ENCODE measurements at places on chromosomes 12 and 14.
A peak's percentile ranks its signal among the peaks of the same experiment; 100 is the strongest.

DNA sequence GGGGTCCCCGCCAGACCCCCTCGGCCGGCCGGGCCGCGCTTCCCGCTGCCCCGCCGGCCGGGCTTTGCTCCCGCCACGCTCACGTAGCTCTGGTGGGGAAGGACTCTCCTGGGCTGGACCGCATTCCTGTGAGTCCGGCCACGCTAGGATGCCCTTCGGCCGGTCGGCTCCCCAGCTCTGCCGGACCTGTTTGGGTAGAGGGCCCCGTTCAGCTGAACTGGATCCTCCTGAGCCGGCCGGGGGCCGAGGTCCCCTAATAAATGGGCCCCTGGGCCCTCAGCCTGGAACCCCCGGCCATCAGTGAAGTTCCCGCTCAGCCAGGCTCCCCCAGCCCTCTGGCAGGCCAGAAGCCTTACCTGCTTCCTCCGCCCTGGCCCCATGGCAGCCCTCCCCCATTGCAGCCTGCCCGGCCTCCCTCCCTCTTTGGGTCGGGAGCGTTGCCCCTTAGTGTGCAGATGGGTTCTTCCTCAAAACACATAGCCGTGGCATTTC lies 593 bp downstream of the UNC119B start:
- DNase-seq = peak; percentile 31

GRCh38 chr12:101564912-101565311 lies 29.9 kb upstream of the MYBPC1 start:
- DNase-seq = peak; percentile 50

DNA sequence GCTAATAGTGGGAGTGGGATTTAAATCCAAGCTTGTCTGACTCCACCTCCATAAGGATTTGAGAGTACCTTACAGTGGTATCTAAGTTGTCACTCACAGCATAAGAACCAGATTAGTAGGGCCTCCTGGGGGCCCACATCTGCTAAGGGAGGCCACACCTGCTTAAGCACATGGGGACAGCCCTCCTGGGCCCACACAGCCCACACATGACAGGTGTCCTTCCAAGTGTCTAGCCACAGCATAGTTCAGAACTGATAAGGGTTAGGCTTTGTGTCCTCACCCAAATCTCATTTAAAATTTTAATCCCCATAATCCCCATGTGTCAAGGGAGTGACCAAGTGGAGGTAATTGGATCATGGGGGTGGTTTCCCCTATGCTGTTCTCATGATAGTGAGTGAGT lies 186.0 kb upstream of the HMGA2 start:
- no peak for DNase-seq

GRCh38 chr12:132490422-132491137 lies 629 bp downstream of the FBRSL1 start:
- peak; percentile 29 for DNase-seq

DNA sequence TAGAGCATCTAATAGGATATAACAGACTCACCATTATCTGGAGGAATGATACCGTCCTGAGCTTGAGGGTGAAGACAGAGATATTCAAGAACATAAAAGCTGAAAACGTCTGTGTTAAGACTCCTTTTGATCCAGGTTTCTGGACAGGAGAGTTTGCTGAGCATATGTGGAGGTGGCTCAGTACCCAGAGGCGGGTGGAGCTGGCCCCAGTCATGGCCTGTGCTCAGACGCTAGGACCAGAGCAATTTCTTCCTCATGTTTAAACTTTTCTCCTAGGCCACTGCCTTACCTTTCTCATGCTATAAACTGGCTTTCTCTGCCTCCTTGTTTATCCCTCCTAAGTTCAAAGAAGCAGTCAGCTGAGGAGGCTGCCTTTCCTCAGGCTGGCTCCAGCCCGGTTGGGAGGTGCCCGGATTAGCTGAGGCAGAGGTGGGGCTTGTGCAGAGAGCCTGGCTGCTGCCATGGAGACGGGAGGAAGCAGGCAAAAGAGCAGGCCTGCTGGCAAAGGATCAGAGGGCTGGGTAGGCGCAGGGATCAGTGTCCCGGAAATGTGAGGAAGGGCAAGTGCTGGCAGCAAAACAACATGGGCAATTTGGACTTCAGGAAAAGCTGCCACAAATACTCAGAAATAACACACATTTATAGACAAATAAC lies 13.7 kb downstream of the COA8 start:
- DNase-seq = no peak

DNA sequence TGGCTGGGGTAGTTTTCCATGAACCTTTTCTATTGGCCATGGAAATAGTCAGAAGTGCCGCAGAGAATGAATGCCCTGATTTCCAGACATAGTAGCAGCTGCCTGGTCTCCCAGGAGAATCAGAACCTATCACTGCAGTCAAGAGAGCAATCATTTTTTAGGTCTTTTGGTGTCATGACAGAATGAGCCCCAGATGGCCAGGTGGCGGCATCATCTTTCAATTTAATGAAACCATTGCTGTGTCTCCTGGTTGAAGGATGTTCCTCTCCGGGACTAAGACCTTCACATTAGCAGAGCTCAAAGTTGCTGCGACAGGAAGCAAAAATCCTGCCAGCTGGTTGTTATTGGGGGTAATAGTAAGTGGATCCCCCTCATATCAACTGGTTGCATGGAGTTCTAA lies 18.8 kb downstream of the TNFAIP2 start:
- DNase-seq = no peak

GRCh38 chr12:49296836-49297694 lies 2.1 kb downstream of the PRPH start:
- DNase-seq = peak; percentile 30

DNA sequence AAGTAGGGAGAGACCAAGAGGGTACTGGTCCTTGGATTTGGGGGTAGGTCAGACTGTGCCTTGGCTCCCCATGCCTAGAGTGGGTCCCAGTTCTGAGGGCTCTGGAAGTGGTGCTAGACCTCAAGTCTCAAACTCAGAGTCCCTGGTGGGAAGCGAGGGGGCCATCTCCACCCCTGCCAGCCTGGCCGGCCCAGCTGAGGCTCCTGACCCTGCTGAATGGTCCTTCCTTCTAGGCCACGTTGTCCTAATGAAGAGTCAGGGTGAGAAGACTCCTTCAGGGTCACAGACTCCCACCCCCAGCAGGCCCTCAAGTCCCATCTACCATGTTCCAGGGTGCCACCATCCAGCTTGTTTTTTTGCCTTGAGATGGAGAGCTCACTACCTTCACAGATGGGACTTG lies 12.9 kb downstream of the SERPINA6 start:
- no peak for DNase-seq

GRCh38 chr12:67208281-67209067 lies 60.7 kb upstream of the CAND1 start:
- DNase-seq = no peak

DNA sequence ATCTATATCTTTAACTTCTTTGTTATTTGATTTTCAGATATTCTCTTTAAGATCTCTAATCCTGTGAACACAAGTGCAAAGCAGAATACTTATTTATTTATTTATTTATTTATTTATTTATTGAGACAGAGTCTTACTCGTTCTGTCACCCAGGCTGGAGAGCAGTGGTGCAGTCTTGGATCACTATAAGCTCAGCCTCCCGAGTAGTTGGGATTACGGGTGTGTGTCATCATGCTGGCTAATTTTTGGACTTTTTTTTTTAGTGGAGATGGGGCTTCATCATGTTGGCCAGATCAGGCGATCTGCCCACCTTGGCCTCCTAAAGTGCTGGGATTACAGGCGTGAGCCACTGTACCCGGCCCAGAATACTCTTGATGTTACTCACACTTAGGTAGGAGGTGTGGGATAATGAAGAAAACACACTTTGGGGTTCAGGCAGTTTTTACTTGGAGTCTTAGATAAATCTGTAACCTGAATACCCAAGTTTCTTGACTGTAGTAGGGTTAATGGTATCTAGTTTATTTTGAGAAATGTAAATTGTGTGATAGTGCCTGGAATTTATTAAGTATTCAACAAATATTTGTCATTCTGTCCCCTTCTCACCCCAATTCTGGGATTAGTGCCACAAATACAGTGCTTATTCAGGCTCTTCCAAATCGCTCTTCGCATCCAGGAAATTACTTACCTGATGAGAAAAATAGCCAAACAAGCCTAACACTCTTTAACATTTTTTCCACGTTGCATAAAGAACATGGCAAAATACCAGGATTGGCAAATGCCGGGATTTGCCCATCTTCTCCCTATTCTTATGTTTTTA lies 33.0 kb downstream of the METAP2 start:
- DNase-seq = no peak

DNA sequence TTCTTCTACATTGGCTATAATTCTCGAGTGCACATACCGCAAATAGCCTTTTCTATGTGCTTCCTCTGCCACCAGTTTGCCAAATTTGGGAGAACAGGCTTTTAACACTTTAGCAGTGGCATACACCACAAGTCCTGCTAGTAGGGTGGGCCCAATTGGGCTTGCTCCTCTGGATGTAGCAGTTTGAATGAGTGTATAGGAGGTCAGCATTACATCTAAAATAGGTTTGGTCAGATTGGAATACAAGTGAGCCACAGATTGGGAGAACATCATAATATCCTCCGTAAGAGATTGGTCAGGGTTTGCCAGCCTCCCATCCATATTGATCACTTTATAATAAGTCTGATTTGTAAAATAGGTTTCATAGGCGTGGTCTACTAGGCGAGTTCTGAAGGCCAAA lies 902 bp downstream of the ABCD2 start:
- no peak for DNase-seq

DNA sequence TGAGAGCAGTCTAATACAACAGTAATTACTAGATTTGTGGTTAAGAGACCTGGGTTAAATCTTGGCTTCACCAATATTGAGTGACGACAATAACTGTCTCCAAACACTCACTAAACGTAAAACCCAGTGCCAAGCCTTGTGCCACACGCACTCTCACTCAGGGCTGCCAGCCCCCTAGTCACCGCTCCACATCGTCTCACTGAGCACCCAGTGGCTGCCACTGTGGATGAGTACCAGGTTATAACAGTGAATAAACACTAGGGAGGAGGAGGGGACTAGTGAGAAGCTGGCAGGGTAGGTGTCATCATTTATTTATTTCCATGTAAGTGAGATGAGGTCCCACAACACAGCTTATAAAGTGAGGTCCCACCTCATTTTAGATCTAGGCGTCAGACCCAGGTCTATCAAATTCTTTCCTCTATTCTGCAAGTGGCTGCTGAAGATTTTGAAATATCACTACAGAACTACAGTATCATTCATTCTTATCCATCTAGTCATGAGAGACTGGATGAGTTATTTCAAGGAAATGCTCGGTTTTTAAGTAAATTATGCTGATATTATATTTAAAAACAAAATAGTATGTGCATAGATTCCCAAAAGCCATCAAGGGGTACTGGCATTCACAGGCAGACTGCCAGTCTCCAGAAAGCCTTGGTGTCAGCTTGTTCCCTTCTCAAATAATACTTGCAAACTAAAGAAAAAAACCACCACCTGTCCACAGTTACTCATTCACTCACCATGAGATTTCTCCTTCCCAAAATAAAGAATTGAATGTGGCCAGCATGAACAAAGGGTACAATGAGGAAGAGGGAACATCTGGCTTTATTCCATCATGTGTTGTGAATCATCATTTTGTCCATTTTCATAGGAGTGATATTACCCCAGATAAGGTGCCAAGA lies 84.0 kb downstream of the PTPN21 start:
- no peak for DNase-seq

GRCh38 chr14:43778937-43779639 lies 728.0 kb downstream of the FSCB start:
- DNase-seq = no peak

- DNase-seq = no peak
These were observed 463.1 kb downstream of the RAD51B start for GRCh38 chr14:68282479-68283377.

- DNase-seq = no peak
These were observed 6.7 kb upstream of the CACNA2D4 start for GRCh38 chr12:1924996-1925683.

DNA sequence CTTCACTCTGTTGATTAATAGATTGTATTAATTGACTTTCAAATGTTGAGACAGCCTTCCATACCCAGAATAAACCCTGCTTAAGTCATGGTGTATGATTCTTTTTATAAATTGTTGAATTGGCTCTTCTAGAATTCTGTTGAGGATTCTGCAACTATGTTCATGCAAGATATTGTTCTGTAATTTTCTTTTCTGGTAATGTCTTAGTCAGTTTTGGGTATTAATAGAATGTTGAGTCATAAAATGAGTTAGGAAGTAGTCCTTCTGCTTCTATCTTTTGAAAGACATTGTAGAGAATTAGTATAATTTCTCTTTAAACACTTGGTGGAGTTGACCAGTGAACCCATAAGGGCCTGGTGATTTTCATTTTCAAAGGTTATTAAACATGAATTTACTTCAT lies 958.9 kb downstream of the LRFN5 start:
- DNase-seq = no peak

DNA sequence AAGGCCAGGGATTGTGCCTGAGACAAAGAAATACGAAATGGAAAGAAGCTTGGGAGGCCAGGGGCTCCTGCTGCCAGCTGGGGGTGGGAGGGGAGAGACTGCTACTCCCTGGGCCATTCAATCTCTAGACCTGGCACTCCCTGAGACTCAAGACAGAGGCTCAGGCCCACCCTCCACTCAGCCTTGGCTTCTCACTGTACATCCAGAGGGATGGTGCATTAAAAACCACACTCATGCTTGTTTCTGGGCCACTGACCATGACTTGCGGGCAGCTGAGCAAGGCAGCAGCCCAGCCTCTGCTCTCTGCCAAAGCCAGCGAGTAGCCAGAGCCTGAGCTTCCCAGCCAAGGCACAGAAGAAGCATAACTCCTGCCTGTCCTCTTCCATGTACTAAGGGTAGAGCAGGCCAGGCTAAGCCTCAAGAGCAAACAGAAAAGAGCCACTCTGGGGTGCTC lies 41.5 kb downstream of the PITPNM2 start:
- no peak for DNase-seq

GRCh38 chr14:26344596-26344995 lies 253.2 kb downstream of the NOVA1 start:
- DNase-seq = no peak

GRCh38 chr12:5946388-5946787 lies 1.3 kb upstream of the ANO2 start:
- DNase-seq = no peak

DNA sequence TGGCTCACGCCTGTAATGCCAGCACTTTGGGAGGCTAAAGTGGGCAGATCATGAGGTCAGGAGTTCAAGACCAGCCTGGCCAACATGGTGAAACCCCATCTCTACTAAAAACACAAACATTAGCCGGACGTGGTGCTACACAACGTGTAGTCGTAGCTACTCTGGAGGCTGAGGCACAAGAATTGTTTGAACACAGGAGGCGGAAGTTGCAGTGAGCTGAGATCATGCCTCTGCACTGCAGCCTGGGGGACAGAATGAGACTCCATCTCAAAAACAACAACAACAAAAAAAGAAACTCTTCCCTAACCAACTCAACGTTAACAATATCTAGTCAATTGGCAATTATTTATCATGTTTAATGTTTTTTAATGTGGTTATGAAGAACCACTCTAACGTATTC lies 89.3 kb downstream of the EPS8 start:
- DNase-seq = peak; percentile 20

DNA sequence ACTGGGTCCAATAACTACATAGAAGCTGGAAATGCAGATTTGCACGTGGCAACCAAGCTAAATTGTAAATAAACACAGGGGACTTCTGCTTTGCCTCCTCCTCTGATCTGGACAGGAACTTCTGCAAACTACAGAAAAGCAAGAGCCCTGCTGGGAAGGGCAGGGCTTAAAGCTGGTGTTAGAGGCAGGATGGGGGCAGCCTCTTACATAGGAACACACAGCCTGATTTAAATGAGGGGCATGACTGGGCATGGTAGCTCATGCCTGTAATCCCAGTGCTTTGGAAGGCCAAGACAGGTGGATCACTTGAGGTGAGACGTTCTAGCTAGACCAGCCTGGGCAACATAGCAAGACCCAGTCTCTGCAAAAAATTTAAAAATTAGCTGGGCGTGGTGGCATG lies 46.7 kb downstream of the ERH start:
- DNase-seq = peak; percentile 71

GRCh38 chr12:70443062-70443673 lies 77.1 kb downstream of the KCNMB4 start:
- no peak for DNase-seq

All from suppressor macrophage (primary cell).